ENCODE measurements at places on chromosomes 12 and 14.

DNA sequence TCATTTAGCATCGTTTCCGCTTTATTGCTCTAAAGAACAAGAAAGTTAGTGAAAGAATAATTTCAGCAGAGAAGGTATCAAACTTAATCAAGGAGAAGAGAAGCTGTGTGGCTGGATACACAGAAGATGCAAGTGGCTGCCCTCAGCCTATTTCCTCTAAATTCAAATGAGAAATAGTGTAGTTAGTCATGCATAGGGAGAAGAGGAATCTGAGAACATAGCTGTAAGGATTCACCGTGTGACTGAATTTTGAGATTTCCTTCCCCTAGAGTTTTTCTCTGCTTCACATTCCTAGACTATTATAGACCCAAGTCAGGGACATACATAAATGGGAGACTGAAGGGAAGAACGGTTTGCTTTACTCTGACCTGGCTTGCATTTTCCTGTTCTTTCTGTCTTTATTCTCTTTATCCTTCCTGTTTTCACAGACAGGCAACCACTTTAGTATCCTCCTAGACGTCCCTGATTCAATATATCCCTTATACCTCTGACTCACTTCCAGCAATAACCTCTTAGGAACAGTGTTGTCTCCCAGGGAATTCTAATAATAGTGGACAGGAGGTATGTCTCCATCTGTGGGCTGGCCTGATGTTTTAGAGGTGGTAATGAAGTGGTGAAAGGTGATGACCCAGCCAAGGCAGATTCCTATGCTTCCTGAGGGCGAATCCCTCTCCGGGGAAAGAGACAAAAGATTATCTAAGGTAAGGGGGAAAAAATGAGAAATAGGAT lies 7.0 kb downstream of the RNASE10 start:
- DNase-seq: peak; percentile 9

DNA sequence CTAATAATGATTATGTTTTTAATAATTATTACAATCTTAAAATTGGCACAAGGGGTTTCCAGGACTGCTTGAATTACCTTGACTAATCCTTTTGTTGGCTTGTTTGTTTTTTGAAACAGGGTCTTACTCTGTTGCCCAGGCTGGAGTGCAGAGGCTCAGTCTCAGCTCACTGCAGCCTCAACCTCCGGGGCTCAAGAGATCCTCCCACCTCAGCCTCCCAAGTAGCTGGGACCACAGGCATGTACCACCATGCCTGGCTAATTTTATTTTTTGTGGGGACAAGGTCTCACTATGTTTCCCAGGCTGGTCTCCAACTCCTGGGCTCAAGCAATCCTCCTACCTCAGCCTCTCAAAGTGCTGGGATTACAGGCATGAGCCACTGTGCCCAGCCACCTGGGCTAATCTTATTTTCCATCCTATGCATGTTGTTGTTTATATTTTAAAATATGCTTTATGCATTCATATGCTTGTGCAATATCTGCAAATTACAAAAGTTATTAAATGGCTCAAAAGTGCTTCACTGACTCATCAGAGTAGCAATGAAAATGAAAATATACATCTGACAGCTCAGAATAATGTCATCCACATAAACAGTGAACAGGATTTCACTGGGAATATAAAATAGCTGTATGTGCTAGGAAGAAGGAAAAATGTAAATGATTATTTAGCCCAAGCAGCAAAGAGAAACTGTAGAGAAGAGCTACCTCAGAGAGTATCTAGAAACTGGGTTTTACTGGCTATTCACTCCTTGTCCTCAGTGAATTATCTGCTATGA lies 24.8 kb upstream of the PLEKHG6 start:
- DNase-seq: peak; percentile 75

GRCh38 chr12:78802593-78802992 lies 62.0 kb upstream of the SYT1 start:
- peak; percentile 85 for DNase-seq

DNA sequence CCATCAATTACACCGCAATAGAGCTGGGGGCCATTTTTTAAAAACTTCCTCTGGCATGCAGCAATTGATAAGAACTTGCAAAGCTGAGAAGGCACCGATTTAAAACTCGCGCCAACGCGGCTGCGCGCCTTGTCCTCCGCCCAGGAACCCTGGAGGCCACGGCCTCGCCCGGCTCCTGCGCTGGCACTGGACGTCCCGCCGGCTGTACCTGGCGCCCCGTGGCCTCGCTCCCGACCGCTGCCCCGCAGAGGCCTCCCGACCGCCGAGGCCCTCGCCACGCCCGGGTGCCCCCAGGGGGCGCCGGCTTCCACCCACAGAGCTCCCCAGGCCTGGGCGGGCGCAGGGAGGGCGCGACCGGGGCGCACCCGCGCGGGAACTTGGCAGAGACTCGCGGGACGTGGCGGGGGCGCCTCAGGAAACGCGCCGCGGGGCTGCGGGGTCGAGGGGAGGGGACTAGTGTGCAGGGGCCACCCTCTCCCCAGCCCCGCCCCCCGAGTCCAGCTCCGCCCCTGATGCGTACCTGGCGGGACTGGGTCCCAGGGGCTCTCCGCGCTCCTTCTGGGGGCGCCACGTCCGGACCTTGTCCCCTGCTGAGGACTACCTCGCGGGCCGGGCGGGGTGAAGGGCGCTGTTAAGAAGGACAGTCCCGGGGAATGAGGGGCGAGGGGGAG lies 65.7 kb downstream of the TNFAIP2 start:
- DNase-seq: no peak

DNA sequence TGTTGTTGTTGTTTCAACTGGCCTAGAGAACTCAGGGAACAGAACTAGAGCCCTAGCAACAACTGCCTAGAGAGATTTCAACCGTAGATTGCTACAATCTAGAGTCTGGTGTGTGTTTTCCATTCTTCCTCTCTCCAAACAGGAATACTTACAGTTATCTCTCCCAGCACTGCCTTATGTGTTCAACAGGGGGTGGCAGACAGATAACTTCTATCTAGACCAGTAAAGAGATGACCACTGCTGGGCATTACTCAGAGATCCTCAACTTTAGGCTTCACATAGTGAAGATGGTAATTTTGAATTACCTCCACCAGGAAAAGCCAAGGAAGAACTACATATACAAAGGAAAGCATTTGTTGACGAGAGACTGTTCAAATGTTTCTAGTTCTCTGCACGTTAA lies 4.8 kb downstream of the TXNDC16 start:
- DNase-seq: no peak

DNA sequence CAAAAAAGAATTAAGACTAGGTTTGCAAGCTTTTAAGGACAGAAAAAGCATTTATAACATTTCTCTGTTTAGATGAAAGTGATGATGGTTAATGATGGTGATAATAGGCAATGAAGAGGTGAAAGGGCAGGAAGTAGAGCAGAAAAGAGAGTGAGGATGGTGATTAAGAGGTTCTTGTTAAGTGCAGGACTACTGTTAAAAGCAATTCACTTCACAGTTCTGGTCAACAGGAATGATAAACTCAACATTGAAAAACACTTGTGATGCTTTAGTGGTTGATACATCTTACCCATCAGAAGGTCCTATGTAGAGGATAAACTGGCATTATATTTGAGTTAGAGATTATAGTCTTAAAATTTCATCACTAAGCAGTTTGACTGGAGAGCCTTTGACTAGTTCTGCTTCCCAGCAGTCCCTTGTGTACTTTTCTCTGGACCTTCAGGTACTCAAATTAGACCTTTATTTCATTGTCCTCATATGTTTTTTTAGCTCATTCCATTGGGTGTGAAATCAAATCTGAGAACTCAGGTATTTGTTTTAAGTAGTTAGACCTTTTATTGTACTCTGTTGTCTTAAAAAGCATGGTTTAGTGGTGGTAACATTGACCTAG lies 10.9 kb downstream of the RAP1B start:
- no peak for DNase-seq

- DNase-seq: no peak
Observed at GRCh38 chr12:99804715-99805114, 157.2 kb downstream of the GARIN6 start.

DNA sequence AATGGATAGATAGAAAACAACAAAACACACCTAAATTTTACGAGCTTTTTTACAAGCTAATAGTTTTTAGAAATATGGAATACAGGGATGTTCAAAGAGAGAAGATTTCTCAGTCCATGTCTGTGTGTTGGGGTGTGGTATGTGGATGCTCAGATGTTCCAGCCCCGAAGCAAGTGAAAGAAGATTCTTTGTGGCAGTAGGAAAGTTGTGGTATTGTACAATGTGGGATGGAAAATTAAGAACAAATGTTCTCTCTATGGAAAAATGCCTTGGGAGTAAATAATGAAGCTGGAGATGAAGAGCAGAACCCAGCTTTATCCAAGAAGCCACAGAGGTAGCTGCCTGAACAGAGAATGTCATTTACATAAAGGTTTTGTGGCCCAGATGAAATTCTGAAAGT lies 150.3 kb upstream of the PRKD1 start:
- no peak for DNase-seq

- peak; percentile 45 for DNase-seq
Observed at GRCh38 chr12:117857632-117858612, 110.9 kb downstream of the KSR2 start.

DNA sequence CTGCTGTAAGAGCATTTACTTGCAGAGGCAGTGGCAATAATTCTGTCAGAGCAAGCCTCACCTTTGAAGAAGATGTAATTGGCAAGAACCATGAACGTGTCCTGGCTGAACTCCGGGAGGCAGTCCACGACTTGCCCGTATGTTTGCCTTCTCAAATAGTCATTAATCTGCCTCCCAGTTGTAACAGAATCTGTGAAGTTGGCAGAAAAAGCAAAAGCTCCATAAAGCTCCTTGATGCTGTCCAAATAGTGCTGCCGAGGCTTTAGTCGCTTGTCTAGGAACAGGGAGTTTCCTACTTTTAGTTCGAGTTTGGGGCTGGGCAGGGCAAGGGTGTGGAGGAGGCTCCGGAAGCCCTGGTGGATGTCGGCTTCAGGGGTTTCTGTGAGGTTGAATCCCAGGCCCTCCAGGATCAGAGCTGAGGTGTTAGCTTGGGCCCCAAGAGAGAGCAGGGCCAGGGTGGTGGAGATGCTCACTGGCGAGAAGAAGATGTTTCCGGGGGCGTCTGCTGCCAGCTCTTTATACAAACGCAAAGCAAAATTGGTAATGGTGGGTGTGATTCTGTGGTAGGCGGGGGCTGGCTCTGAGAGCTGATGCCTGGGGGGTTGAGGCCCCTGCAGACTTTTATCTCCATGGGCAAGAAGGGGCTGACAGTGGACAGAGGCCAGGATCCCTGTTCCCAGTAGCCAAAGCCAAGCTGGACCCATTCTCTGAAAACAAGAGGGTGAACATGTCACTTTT lies 4.4 kb downstream of the SERPINA11 start:
- DNase-seq: no peak

DNA sequence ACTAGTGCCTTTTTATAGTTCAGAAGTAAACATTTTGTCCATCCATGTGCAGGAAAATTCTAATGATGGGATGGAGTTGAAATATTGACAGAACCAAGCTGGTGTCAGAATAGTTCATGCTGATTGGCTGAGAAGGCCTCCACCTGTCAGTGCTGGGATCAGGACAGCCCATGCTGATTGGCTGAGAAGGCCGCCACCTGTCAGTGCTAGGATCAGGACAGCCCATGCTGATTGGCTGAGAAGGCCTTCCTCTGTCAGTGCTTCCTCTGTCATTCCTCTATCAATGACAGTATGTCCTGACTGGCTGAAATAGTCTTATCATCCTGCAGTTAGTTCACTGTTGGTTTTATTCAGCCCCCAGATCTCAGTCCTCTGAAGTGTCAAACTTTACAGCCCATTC lies 95.7 kb downstream of the PPP2R5C start:
- no peak for DNase-seq

GRCh38 chr12:74259199-74259598 lies 278.4 kb upstream of the ATXN7L3B start:
- no peak for DNase-seq

DNA sequence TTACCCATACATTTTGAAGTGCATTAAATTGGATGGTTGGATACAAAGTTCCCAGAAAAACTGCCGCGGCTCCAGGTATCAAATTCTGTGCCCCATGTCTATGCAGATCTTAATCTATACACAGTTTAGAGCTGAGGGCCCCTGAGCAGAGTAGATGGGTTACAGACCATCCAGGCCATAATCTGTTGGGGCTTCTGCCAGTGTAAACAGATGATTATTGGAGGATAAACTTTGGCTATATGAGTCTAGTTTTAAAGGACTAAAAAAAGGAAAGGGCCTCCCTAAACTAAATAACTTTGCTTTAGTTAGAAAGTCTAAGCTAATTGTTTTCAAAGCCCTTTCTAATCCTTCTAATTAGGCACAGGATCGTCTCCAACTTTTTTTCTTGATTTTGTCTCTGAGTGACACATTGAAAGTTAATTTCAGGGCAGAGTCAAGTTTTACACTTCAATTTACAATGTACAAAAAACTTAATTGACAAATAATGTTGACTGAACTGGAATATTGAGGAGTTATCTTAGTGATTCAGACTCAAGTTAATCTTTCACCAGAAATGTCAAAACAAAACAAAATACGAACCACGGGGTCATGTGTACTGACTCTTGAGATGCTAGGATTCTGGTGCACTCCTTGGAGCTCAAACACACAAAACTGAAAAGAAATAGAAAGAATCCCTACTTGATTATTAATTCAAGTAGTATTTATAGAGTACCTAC lies 133.9 kb upstream of the SCAF11 start:
- DNase-seq: peak; percentile 19

GRCh38 chr14:59482541-59483331 lies 1.5 kb downstream of the L3HYPDH start:
- DNase-seq: peak; percentile 86

DNA sequence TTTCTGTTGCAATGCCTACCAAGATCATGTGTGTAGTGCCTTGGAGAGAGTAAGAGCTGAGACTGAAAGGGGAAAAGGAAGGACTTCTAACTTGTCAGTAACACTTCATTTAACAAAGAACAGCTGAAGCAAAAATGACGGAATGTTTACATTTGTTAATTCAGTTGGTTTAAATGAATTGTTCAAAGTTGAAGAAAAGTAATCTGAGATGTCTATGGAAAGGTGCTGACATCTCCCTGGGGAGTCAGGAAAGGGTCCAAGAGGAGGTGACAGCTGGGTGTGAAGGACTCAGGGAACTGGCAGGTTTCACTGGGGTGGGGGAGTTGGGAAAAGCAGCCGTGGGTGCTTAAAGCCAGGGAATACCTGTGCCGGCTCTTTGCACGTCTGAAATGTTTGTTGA lies 7.9 kb downstream of the TMEM63C start:
- no peak for DNase-seq

DNA sequence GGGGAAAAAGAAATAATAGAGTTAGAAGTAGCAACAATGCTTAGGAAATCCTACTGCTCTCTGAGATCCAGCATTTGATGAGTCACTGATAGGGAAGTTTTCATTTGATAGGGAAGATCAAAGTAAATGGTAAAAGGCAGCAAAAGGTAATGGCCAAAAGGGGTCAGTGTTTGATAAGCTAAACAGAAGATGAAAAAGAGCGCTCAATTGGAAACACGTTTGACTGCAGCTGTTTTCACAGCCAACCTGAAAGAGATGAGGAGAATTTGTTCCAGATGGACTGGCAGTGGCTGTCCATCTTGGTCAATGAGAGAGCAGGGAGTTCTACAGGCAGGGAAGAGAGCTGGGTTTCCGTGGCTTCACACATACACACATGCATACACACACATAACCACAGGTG lies 264.2 kb downstream of the TMEM132C start:
- no peak for DNase-seq

- no peak for DNase-seq
Observed at GRCh38 chr14:55254581-55254980, 16.6 kb upstream of the FBXO34 start.
